Hindlimb muscle (tissue), 1 donor: ENCODE measurements at places on chromosomes 5 and 9.
A peak's percentile ranks its signal among the peaks of the same experiment; 100 is the strongest.

- DNase-seq: no peak
Measured at GRCh38 chr5:178113841-178114324, 551 bp downstream of the N4BP3 start.

DNA sequence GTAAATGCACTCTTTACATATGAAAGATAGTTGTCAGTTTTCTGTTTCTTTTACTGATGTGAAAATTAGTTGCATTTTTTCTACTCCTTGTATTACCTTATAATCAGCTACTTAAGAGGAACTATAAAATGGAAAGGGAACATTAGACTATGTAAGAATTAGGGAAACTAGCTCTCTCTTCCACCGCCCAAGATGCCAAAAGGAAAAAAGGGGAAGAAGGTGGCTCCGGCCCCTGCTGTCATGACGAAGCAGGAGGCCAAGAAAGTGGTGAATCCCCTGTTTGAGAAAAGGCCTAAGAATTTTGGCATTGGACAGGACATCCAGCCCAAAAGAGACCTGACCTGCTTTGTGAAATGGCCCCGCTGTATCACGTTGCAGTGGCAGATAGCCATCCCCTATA is 15.2 kb upstream of the HOMER1 start:
- DNase-seq: no peak

DNA sequence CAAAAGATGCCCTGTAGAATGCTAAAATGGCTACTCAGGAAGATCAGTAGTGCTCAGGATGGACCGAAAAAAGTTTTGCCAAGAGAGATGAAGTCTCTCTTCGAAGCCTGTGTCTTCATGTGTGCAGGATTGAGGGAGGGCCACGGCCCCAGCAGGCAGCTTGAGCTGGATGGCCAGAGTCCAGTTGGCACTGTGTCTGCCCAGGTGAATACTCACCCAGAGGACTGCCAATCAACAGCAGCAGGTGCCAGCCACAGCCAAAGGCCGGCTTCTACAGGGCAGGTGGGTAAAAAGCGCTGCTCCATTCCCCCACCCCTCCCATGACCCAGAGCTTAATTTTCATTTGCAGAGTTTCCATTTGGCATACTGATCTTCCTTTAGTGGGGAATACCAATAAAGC is 287.9 kb upstream of the ZNF608 start:
- DNase-seq: no peak

DNA sequence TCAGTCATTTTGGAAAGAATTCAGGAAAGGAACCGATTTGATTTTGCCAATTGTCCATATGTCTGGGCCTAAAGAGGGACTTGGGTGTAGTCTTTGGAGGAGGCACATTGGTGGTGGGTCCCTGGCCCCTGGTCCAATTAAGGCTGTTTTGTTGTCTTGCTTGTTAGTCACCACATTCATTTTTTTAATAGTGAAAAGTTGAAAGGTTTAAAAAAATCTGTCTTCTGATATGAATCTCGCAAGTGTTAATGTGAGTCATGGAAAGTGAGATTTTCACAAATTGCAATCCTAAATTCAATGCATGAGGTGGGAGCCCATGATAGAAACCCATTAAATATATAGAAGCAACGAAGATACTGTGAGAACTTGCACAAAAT is 165.9 kb upstream of the OTULINL start:
- no peak for DNase-seq

DNA sequence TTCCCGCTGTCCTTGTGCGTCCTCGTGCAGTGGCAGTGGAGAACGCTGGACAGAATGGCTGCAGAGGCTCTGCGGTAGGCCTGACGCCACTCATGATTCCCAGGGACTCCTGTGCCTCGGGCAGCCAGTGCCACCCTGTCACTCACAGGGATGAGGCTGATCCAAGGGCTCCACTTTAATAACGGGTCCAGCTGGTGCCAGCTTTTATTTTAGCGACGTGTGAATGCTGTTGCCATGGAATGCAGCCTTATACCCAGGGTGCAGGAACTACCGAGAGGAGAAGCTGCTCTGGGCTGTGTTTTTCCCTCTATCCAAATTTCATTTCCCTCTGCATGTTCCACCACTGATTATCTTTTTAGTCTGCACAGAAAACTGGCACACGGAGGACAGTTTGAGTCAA is 15.8 kb upstream of the NTNG2 start:
- DNase-seq: no peak

- peak; percentile 38 for DNase-seq
Measured at GRCh38 chr5:56814361-56814962, 887 bp upstream of the MAP3K1 start.

DNA sequence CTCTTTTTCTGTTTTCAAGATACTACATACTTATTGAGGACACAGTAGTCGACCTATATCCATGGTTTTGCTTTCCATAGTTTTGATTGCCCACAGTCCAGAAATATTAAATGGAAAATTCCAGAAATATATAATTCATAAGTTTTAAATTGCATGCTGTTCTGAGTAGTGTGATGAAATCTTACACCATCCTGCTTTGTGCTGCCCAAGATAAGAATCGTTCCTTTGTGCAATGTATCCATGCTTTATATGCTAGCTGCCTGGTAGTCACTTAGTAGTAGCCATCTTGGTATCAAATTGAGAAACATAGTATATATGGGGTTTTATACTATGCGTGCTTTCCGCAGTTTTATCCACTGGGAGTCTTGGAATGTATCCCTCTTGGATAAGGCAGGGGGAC is 59.0 kb downstream of the CWC27 start:
- no peak for DNase-seq

DNA sequence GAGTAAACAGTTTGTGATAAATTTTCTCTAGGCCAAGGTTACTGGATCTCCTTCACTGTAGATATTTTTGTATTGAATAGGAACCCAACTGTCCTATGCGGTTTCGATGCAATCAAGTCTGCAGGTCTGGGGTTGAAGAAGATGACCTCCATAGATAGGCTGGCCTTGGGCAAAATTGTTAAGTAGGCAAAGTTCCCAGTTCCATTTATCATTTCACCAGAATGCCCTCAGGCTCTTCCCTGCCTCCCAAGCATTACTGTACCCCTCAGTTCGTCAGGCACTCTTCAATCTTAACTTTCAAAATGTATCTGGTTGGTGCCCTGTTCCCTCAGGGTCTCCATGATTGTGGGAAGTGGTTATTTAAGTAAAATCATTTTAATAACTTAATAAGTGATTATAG is 1802.9 kb upstream of the WWC1 start:
- no peak for DNase-seq

- peak; percentile 11 for DNase-seq
Measured at GRCh38 chr5:65199993-65200675, 281.6 kb downstream of the ADAMTS6 start.

DNA sequence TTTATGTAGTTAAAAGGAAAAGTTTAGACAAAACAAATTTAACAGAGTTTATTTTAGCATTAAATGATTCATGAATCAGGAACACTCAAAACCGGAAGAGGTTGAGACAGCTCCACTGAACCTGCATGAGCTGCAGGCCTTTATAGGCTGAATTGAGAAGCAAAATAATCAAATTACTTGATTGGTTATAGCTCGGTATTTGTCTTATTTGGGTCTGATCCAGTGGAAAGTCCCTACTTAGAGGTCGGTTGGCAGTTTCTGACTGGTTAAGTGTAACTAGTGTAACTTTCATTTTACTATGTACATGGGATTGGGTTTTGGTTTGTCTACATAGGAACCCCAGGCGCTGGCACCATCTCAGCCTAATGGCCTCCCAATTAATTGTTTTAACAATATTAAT is 74.1 kb upstream of the PIK3R1 start:
- DNase-seq: no peak

DNA sequence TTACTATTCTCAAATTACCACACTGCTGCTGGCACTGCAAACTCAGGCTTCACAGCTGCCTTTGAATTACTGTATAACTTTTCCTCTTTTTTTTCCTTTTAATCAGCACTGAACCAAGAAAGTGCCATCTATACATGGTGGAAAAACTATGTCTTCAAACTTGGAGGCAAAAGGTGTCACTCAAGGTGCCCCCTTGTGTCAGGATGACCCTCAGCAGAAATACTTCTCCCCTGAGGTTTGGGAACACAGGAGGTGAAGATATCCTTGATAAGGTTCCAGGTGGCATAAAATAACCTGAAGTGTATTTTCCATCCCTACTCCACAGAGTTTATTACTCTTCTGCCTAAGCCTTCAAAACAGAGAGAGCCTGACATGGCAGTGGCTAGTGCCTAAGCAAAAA is 14.5 kb downstream of the FRMD3 start:
- DNase-seq: no peak

GRCh38 chr9:96115836-96116235 is 186.1 kb downstream of the HSD17B3 start:
- DNase-seq: no peak

GRCh38 chr5:19917588-19918122 is 70.3 kb downstream of the CDH18 start:
- DNase-seq: no peak

GRCh38 chr5:93510626-93511380 is 70.2 kb downstream of the NR2F1-AS1 start:
- no peak for DNase-seq

DNA sequence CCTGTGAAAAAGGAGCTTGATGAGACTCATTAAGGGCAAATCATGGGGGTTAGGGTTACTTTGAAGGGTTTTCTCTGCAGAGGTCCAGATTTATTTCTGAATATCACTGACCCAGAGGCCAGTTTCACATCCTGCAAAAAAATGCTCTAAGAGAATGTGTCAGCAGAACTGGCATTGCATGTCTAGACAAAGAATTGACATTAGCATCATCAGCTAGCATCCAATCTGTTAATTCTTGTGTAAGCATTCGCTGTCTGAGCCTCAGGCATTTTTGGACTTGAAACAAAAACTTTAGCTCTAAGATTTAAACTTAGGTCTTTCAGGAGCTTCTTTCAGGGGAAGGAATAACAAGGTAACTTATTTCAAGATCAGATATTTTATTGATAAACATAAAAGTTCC is 187.9 kb upstream of the ELL2 start:
- DNase-seq: no peak
